ENCODE measurements at places on chromosomes 5 and 9.

- no peak for DNase-seq
These were observed 90.4 kb downstream of the ZNF608 start for GRCh38 chr5:124655921-124656511.

GRCh38 chr5:170115925-170116324 is 10.2 kb downstream of the FOXI1 start:
- no peak for DNase-seq

- DNase-seq, result no peak
These were observed 147.8 kb upstream of the IRX2 start for GRCh38 chr5:2899311-2899710.

DNA sequence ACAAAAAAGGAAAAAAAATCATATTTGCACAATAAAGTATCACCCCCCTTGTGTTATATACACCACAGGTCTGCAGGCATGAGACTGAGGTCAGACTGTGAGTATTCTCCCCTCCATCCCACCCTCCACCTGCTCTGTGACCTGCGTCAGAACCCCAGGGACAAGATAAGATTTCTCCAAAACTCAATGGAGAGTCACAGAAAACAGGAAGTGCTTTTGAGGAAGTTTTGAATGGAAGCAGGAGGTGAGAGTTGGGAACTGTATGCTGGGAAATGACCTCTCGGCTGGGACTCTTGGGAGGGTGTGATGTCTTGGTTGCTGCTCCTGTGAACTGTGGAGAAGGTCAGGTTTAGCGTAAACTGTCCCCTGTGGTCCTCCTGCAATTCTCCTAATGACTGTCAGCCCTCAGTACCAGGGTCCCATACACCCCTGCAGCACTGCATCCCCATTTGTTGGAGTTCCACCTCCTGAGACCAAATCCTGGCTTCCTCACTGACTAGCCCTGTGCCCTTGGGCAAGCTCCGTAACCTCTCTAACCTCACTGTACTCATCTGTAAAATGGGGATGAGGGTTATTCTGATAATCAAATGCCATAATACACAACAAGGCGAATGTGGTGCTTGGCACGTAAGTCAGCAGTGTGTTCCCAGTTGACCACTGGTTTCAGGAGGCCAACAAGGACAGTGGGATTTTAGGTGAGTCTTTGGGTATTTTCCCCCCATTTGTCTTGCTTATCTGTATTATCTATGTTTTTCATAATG is 6.9 kb upstream of the CTSL start:
- no peak for DNase-seq

GRCh38 chr9:135216236-135216635 is 128.8 kb downstream of the OLFM1 start:
- no peak for DNase-seq

DNA sequence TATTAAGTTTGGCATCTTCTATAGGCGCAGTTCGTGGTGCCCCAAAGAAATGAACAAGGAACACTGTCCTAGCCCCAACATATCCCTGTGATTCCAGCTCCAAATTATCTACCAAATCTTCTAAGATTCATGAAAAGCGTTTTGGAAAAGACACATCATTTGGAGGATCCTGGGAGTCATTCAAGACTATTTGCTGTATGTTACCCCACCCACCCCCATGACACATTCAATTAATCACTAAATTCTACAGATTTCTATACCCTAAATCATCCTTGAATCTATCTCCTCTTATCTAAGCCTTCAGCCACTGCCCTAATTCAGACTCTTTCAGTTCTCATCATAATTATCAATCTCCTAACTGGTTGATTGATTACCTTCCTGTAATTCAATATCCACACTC is 5.5 kb upstream of the RUSC2 start:
- DNase-seq, result no peak

GRCh38 chr5:177432839-177433657 is 6.6 kb downstream of the GRK6 start:
- DNase-seq, result no peak

- DNase-seq, result no peak
These were observed 84.8 kb downstream of the MVB12B start for GRCh38 chr9:126411225-126411947.

GRCh38 chr5:81180780-81181460 is 52.2 kb upstream of the CKMT2 start:
- DNase-seq, result no peak

DNA sequence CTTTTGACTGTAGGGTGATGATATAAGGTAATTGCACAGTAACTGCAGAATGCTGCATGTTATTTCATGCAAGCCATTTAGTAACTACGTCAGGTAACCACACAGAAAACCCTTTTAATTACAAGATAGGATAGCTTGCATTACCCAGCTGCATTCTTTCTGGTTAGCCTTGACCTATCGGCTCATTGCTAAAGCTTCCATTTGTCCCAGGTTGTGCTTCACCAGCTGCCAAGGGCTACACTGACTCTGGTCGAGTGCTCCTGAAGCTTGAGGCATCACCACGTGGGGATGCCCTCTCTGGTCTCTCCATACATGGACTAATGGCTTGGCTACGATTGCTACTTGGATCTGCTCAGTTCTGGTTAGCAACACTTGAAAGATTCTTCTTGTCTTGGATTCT is 81.1 kb upstream of the SLC12A2 start:
- no peak for DNase-seq

DNA sequence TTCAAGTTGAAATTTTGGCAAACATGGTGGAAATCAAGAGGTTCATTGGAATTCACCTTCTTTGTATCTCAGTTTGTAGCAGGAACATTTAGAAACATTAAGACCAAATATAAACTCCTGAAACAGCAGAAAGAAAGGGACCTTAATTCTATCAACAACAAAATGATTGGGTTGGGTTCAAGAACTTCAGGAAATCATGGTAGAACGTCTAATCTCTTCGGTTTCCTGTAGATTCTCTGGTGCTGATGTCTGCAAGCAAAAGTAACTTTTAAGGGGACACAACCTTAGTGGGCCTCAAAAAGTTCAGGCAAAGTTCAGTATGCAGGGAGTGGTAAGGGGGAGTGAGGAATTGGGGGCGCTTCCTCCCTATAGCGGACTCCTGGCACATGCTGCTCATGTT is 3.4 kb downstream of the IL33 start:
- no peak for DNase-seq

Data from ecto neural progenitor cell (in vitro differentiated cells).